ENCODE measurements at places on chromosomes 1 and 21.

DNA sequence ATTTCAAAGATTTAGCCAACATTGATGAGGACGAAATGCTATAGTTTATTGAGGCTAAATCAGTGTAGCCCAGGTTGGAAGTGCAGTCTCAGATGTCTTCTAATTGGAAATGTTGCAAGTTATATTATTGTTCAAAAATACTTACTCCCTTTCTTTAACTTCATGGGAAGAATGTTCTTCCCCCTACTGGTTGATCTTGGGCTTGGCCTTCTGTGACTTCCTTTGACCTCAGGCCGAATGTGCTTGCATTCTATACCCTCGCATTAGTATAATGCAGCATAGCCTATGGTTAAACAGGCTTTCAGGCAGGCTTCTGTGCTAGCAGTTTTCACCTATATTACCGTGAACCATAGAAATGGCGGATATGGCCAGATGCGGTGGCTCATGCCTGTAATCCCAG lies 77.3 kb downstream of the RPE65 start:
- no peak for DNase-seq

- DNase-seq, result no peak
These were observed 866 bp upstream of the WNT2B start for GRCh38 chr1:112507921-112508277.

DNA sequence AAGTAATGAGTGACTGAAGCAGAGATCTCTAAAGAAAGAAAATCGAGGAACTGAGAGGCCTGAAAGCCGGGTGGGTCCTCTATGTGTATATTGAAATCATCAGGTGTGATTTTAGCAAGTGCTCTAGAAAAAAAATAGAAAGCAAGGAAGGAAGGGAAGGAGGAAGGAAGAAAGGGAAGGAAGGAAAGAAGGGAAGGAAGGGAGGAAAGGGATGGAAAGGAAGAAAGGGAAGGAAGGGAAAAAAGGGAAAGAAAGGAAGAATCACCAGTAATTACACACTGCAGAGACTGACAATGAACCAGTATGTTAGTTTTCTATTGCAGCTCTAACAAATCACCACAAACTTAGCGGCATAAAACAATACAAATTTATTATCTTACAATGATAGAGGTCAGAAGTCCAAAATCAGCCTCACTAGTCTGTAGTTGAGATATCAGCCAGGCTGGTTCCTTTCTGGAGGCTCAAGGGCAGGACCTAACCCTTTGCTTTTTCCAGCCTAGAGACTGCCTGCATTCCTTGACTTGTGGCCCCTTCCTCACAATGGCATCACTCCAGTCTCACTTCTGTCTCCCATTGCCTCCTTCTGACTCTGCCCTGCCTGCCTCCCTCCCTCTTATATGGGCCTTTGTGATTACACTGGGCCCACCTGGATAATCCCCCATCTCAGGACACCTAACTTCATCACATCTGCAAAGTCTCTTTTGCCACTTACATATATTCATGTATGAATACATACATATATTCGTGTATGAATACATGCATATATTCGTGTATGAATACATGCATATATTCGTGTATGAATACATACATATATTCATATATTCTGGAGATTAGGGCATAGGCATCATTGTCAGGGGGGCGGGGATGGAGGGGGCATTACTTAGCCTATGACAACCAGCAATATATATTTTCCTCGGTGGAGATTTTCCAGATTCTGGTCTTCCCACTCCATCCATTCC lies 47.5 kb upstream of the CDC42BPA start:
- no peak for DNase-seq

DNA sequence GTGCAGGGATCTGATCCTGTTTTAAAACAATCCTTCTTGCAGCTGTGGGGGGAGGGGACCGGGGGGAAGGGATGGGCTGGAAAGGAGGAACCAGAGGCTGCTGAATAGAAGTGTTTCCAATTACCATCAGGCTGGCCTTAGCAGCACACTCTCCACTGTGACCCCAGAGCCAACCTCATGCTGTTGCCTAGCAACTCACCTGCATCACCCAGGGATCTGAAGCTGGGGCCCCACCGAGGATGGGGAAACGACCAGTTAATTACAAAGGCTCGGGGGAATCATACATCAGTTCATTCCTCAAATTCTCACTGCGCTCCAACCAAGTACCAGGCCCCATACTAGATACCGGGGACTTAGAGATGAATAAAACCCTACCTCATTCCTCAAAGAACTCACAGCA lies 11.9 kb upstream of the GPX7 start:
- no peak for DNase-seq

DNA sequence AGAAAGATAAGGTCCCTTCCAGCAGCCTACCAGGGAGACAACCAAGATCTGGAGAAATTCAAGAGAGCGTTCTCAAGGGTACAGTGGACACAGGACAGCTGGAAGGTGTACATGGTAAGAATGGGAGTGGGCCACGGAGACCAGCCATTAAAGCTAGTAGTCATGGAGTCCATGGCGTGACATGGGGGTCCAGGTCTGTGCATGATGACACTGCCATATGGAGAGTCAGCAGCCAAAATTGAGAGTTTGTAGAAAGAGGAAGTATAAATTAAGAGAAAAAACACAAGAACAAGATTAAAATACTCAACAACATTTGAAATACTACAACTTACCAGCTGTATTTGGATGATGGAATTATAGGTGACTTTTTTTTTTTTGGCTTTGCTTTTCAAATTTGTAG lies 7.9 kb upstream of the LORICRIN start:
- no peak for DNase-seq

GRCh38 chr1:47703981-47704596 lies 266.2 kb downstream of the FOXD2 start:
- no peak for DNase-seq

GRCh38 chr21:25373126-25374082 lies 233.9 kb downstream of the MRPL39 start:
- no peak for DNase-seq

- DNase-seq, result no peak
These were observed 1589.3 kb downstream of the BRINP3 start for GRCh38 chr1:188888386-188888785.

- no peak for DNase-seq
These were observed 26.5 kb downstream of the NFYC start for GRCh38 chr1:40717955-40718354.

DNA sequence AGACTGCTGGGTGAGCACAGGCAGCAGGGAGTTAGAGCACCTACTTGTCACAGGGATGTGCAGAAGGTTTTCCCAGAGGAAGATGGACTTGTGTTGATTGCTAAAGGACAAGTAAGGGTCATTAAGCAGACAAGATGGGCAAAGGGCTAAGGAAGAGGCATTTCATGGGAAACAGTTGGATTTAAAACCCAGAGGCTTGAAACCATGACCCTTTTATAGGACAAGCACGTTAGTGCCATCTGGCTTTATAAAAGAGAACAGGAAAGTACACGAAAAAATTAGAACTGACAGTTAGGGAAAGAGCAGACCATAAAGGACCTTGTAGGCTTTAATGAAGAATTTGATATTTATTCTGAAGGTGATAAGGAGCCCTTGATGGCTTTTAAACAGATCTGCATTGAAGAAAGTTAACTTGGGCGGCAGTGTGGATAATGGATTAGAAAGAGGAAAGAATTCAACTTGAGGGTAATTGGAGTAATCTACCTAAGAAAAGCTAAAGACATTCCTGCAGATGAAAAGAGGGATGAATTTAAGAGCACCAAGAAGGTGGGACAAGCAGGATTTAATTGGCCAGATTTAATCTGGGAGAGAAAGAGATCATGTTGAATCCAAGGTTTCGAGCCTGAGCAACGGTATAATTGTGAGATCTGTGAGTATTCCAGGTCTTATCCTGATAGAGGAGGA lies 68.6 kb downstream of the ZC3H11B start:
- no peak for DNase-seq

DNA sequence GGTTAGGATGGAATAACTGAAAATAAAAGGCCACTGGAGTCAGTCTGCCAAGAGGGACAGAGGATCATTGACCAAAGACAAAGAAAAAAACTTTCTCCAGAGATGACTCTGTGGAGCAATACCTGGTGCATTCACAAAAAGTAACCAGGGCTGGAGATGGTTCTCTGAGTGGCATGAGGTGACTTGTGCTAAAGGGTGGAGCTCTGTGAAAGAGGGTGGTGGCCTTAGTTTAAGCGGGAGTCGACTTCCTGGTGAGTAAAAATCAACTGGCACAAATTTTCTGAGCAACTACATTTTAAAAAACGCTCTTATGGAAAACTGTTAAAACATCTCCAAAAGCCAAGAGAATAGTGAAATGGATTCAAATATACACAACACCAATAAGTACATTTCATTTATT lies 10.0 kb downstream of the NHLH2 start:
- peak; percentile 10 for DNase-seq

- DNase-seq, result no peak
These were observed 32.6 kb upstream of the RGS8 start for GRCh38 chr1:182716740-182717720.

DNA sequence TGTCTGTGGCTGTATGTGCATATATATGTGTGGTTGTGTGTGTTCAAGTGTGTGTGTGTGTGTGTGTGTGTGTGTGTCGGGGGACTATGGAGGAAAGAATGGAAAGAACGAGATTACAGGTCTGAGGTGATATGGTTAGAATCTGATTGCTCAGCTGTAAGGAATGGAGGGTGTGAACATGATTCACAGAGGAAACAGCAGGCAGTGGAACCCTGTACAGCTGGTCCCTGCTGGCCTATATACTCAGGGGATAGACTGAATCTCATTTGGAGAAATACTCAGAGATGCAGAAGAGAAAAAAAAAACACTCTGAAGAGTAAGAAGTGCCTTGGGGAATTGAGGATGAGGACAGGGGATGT lies 180.1 kb upstream of the ESRRG start:
- no peak for DNase-seq

GRCh38 chr1:185068341-185068740 lies 23.0 kb downstream of the RNF2 start:
- DNase-seq, result peak; percentile 42

DNA sequence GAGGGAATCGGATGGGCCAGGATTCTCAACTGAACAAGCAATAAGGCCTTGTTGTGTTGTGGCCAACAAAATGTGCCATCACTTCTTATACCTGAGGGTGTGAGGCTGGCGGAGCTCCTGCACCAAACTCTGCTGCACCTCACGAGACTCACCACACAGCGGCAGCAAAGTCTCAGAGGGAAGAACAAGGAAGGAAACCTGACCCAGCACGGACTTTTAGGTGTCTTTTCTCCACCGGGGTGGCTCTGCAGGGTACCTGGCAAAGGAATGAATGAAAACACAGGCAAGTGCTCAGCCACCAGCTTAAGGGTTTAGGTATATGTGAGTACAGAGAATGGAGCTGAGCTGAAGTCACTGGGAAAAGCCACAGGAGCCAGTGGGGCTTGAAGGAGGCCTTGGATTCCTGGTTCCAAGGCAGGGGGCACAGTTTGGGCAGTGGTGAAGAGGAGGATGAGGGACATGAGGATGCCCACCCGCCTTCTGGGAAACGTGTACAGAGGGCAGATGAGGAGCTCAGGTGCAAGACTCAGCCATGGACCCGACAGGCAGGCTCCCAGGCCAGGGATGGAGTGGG lies 31.1 kb upstream of the HSD3B1 start:
- DNase-seq, result peak; percentile 47

DNA sequence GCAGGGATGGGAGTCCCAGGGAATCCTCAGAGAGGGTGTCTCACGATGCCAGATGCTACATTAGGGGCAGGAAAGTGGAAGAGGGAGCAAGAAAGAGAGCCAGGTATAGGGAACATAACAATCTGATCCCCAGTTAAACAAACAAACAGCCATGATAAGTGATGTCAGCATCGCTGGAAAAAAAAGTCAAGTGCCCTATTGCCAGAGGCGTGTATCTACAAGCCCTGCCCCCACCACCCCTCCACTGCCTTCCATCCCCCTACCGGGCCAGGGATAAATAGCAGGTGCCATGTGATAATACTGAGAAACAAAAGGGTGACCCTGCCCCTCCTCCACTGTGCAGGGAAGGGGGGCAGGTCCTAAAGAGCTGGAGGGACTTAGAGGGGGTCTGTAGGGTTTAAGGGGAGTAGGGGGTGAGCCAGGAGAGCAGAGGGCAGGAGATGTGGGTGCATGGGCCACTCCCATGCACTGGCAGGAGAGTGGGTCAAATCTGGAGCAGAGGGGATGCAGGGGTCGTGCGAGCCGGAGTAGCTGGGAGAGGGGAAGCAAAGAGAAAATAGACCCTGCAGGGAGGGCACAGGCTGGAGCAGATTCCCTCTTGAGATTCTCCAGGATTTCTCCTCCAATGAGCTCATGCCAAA lies 3.4 kb downstream of the SLC26A9 start:
- peak; percentile 32 for DNase-seq

DNA sequence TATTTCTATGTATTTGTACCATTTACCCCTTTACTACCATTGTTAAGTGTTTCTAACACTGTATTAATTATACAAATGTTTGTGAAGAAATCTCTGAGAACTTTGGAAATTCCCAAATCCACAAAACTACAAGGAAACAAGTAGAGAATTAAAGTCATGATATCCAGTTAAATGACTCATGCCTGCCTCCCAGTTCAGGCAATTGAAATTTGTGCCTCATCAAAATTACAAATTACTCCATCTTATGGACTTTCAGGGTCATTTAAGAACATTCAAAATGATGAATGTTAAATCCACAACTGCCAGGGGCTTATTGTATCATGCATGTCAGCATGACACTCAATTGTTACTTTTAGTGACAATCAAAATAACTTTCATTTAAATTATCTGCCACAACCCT lies 282.4 kb downstream of the ZNF326 start:
- DNase-seq, result no peak

- DNase-seq, result no peak
These were observed 50.4 kb downstream of the CD34 start for GRCh38 chr1:207860531-207860930.

GRCh38 chr1:231264642-231265041 lies 23.6 kb downstream of the GNPAT start:
- no peak for DNase-seq

- no peak for DNase-seq
These were observed 75.6 kb downstream of the MTR start for GRCh38 chr1:236870721-236871120.

DNA sequence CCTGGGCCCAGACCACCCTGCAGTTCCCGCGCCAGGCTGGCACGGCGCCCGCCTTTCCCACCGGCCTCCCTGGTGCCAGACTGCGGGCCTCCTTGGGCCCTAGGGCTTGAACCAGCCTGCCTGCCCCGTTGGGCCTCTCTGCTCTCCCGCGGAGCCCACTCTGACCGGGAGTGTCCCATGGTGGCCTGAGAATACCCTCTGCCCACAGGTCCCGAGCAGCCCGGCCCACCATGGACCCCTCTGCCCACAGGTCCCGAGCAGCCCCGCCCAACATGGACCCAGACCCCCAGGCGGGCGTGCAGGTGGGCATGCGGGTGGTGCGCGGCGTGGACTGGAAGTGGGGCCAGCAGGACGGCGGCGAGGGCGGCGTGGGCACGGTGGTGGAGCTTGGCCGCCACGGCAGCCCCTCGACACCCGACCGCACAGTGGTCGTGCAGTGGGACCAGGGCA lies 7.9 kb downstream of the MIB2 start:
- DNase-seq, result no peak

GRCh38 chr1:66533804-66534740 lies at the start of gene SGIP1:
SGIP1 (plus strand) TSS chr1:66534153; CDS start chr1:66534359, 206 bp downstream.
- DNase-seq, result peak; percentile 67

Measured in hematopoietic multipotent progenitor cell treated with erythropoietin and hydrocortisone succinate and interleukin-3 and kit ligand, for 8 days (in vitro differentiated cells).